ENCODE measurements at places on chromosomes 11 and 22.
A peak's percentile ranks its signal among the peaks of the same experiment; 100 is the strongest.

DNA sequence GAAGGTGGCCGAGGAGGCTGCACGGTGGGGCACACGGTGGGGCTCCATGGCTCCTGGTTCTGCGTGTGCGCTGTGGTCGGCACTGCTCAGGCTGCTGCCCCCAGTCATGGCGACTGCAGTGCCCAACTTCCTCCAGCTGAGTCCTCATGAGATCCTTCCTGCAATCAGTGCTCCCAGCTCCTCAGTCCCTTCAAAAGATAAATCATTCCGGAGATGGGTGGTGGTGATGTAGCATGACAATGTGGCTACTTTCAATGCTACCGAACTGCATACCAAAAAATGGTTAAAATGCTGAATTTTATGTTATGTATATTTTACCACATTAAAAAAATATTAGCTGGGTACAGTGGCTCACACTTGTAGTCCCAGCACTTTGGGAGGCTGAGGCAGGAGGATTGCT is 14.1 kb upstream of the VPREB1 start:
- DNase-seq: no peak

DNA sequence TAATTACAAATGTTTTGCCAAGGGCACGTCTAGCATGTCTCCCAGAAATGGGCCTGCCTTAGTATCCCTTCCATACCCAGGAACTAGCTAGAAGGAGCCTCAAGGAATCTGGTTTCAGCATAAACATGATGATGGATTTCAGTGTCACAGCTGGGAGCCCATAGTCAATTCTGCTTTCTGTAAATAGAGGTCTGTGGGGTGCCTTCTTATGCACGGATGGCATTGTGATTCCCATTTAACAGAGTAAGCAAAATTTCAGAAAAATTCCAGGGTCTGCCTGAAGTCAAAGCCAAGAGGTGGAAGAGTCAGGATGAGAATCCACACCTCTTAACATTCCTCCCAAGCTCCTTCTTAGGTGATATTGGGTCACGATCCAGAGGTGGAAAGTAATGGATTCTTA is 12.1 kb downstream of the DUSP18 start:
- DNase-seq: no peak

DNA sequence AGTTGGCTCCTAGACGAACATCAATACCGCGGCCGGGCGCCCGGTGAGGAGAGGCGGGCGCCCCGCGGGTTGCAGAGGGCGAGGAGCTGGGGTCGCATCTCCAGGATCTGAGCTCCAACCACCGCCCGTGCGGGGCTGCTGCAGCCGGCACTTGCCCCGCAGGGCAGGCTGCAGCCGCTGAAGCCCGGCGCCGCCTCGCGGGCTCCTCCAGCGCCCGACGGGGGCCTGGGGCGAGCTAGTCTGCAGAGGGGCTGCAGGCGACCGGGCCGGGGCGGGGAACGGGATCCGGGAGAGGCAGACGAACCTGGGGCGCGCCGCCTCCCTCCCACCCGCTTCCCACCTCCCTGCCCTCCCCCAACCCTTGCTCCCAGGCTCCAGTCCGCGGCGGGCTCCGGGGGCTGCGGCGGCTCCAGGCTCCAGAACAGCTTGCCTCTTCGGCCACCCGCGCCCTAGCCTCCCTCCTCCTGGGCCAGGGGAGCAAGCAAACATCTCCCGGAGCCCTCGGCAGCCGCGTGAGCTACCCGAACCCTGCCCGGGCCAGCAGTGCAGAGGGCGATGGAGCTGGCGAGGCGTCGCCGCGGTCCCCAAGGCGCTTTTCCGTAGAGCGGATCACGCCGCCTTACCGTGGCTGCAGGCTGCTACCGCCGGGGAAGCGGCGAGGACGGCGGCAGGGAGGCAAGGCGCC is 802 bp downstream of the TENM4 start:
- DNase-seq: peak; percentile 23

GRCh38 chr11:22106566-22106965 is 86.3 kb upstream of the ANO5 start:
- no peak for DNase-seq

- DNase-seq: no peak
These were observed 37.3 kb downstream of the C11orf58 start for GRCh38 chr11:16775614-16776283.

GRCh38 chr11:73566422-73566821 is 31.5 kb downstream of the FAM168A start:
- no peak for DNase-seq

DNA sequence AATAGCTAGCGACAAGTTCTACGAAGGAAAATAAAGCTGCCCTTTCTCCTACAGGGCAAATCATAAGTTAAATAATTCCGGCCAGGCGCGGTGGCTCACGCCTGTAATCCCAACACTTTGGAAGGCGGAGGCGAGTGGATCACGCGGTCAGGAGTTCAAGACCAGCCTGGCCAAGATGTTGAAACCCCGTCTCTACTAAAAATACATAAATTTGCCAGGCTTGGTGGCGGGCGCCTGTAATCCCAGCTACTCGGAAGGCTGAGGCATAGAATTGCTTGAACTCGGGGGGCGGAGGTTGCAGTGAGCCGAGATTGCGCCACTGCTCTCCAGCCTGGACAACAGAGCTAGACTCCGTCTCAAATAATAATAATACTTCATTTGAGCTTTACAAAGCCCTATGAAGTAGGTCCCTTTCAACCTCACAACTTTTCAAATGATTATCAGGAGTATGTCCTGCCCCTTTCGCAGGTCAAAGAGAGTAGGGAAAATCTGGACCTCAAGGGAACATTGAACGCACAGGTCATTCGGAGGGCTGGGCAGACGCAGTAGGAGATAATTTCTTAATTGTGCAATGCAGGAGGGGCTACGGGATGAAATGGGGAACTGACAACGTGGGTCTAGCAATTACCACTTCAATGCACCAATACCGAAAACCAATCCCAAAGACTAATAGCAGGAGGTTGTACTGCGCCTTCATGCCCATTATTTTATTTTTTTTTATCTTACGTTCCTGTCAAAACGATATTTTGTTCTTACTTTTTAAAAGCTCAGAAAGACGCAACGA is 590 bp downstream of the COMMD9 start:
- DNase-seq: no peak
